ENCODE measurements at places on chromosomes 7 and 10.

DNA sequence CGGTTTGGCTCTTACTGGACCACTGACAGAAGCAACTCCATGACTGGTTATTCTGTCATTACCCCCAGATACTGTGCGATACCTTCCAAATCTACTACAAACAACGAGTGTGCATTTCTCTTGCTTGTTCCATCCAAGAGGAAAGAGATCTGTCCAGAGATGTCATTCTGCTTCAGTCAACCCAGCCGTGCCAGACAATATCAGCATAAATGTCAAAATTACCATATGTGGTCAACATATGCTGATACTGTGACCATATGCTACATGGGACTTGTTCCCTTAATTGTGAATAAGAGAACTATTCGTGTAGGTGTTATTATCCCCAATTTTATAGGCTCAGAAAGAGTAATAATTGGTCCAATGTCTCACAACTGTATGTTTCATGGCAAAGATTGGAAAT, 143.2 kb upstream of the PRSS1 start:
- no peak for DNase-seq

GRCh38 chr10:61793760-61794703, 107.5 kb upstream of the ARID5B start:
- DNase-seq = no peak

GRCh38 chr7:96861-97260, 95.5 kb upstream of the FAM20C start:
- no peak for DNase-seq

- no peak for DNase-seq
These were observed 164.9 kb downstream of the DGKI start for GRCh38 chr7:137681657-137682562.

DNA sequence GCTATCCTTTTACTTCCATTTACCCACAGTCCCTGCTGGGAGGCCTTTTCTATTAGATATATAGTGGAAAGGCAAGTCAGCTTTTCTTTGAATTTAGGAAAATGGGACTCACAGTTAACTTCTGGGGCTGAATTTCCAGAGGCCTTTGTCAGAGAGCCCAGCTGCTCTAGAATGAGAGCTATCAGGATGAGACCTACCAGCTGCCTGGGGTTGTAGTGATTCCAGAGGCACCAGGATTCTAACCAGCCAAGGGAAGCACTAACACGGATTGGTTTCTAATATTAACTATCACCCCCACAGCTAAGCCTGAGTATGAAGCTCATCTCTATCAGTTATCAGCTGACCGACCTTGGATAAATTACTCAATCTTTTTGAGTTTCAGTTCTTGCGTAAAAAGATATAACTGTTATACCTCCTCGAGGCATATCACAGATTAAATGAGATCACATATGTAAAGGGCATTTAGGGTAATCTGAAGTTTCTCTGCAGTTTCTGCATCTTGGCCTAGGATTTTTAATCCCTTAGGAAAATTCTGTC, 56.6 kb upstream of the CALD1 start:
- DNase-seq = no peak

DNA sequence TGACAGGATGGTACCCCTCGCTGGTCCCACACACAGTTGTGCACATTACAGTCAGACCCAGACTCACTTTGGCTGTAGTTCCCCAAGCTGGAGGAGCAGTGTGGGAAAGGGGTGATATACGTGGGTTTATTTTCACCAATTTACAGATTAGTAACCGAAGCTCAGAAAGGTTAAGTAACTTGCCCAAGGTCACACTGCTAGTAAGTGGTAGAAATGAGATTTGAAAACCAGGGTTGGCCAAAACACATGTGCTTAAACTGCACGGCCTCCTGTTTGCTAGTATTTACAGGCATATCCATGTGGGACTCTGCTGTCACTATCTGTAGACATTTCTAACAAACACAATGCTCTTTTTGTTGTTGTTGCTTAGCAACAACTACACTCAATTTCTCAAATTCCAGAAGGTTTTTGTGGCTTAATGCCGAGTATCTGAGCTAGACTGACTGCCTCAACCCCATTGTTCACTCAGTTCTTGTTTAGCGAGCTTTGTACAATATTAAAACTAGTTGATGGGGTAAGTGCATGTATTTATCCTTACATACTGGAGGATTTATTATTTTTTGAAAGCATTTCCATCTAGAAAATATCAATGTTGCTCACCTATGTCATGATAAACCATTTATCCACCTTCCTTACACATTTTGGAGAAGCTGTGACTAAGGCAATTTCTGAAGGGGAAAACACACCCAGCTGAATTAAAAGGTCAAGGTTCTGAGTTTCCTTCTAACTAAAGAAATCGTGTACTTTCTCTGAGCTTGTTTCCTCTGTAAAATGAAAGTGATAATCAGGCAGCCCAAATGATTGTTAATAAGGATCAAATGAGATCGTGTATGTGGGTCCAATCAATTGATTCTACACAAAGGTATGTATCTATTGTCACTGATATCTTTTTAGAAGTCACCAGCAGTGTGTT, 5.3 kb upstream of the TMEM139 start:
- DNase-seq = no peak

- DNase-seq = no peak
These were observed 17.3 kb downstream of the SLC25A13 start for GRCh38 chr7:96304573-96304972.

DNA sequence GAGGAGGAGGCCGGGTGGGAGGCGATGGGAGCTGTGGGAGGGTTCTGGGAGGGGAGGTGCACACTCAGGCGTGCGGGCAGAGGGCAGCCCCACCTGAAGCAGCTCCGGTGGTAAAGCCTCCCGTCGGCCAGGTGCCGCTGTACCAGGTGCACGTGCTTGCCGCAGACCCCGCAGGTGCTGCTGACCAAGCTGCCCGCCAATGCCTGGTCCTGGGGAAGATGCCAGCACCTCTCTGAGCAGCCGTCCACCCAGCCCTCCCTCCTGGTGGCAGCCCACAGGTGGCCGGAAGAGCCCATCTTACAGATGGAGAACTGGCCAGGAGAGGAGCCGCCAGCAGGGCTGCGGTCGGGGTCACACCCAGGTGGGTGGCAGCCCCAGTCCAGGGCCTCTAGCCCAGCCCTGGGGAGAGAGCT, 12.6 kb downstream of the MICALL2 start:
- DNase-seq = no peak

DNA sequence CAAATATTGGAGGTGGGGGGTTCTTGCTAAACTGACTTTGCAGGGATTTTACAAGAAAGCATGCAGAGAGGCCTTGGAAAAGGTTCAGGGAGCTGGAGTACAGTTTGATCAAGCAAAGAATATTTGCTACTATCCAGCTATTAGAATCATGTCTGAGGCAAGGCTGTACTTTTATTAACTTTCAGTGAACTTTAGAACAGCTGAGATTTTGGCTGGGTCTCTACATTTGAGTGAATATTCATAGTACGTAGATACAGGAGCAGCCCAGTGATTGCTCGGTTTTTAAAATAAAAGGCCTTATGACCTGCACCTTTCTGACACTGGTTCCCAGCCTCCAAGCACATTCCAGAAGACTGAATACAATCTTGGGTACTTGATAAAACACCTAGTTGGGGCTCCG, 496.8 kb upstream of the AKR1E2 start:
- DNase-seq = no peak

GRCh38 chr7:133978502-133979295, 148.4 kb upstream of the LRGUK start:
- no peak for DNase-seq

DNA sequence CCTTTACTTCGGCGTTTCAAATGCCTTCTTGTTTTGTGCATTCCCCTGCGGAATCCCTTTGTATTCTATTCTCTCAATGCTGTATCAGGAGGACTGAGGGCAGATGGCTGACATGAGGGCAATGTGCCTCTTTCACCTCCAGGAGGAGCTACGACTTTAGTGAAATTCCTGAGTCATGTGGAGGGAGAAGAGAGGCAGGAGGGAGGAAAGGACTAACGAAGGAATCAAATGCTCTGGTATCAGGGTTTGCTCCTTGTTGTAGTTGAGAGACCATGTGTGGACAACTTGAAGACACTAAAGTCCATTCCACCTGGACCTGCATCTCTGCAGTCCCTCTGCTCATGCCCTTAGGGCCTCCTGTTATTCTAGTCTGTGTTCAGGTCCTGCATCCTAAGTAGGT, 40.2 kb upstream of the PRSS58 start:
- DNase-seq = peak; percentile 16

GRCh38 chr7:141624763-141625162, 73.6 kb downstream of the AGK start:
- DNase-seq = no peak

GRCh38 chr10:79492839-79493238, 19.5 kb upstream of the EIF5AL1 start:
- no peak for DNase-seq

DNA sequence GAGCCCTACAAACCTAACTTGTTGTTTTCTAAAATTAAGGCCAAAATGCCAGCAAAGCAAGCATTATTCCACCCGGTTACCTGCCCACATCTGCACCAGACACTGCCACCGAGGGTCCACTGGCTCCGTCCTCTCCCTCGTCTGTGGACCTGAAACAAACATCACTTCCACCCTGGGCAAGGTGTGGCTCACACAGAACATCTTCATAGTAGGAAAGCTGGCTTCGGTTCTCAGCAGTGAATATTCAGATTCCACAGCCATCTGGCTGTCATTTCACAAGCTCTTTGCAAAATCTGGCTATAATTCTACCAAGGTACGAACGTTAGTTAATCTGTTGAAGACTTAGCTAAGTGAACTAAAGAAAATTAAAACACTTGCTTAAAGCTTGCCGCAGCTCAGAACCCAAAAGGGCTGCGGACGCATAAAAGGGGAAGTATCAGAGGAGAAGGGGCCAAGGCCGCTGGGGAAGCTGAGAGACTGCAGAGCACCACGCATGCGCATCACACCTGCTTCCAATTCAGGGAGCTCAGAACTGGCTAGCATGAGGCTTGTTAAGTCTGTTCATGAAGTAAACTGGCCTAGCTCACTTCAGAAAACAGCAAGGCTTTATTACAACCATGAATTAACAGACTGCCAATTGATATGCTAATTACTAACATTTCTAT, 46.1 kb downstream of the PTPRN2 start:
- peak; percentile 84 for DNase-seq
